Esophagus squamous epithelium (tissue), 5 donors: ENCODE measurements at places on chromosomes 5 and 9.

DNA sequence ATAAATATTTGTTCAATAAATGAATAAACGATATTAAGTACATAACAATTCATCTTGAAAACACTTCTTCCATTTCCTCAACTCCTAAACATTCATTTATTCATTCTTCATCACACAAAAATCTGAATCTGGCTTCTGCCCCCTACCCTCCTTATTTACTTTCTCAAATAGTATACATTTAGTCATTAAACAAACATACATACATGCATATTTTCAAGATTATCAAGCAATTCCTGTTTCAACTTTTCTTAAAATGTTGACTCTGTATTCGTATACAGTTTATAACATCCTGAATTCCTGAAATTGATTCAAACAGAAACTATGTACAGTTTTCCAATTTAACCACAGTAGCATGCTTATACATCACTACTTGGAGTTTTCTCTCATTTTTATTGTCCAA is 129.0 kb downstream of the MUSK start:
- no peak for DNase-seq

DNA sequence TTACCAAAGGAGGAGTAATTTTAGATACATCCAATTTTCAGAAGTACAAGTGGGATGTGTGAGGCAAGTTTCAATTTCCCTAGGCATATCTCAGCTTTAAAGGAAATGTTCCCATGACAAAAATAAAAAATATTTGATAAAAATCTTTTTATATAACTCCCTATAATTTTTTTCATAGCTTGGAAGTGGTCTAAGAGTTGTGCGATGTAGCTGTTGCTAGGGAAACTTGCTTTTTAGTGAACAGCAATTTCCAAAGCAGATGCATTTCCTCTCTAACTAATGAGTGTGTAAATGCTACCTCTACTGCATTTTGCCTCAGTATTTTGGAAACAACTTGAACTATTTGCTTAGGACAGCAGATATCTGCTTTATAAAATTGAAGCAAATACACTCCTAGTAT is 39.6 kb downstream of the MACIR start:
- DNase-seq, result no peak

DNA sequence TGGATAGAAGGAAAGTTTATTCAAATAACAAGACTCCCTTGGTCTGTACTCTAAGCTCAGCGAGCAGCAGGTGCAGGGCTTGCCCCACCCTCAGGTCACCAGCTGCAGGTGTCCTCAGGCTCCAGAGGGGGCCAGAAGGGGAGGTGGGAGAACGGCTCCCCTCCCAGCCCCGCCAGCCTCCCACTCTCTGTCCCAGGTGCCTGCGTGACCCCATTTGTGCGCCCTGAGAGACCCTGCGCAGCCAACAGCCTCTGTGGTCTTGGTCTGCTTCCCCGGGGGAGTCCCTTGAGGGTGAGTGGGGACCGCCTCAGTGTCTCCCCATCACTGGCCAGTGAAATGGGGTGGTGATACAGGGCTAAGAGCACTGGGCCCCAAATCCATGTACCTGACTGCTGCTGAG is 62.3 kb upstream of the STXBP1 start:
- DNase-seq, result no peak

DNA sequence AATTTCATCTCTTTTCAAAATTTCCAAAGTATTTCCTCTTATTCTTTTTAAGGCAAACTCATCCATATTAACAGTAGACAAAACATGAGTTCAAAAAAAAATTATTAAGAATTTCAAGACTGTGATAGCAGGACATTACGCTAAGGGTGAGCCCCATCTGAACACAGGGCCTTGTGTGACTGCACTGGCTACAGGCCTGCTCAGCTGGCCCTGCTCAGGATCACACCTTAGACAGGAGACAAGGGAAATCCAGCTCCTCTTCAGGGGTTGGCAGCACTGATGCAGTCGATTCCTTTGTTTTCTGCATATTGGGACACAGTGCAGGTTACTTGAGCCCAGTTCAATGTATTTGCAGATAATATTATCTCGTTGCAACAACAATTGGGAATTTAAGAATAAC is 444.7 kb downstream of the PLK2 start:
- DNase-seq, result no peak

DNA sequence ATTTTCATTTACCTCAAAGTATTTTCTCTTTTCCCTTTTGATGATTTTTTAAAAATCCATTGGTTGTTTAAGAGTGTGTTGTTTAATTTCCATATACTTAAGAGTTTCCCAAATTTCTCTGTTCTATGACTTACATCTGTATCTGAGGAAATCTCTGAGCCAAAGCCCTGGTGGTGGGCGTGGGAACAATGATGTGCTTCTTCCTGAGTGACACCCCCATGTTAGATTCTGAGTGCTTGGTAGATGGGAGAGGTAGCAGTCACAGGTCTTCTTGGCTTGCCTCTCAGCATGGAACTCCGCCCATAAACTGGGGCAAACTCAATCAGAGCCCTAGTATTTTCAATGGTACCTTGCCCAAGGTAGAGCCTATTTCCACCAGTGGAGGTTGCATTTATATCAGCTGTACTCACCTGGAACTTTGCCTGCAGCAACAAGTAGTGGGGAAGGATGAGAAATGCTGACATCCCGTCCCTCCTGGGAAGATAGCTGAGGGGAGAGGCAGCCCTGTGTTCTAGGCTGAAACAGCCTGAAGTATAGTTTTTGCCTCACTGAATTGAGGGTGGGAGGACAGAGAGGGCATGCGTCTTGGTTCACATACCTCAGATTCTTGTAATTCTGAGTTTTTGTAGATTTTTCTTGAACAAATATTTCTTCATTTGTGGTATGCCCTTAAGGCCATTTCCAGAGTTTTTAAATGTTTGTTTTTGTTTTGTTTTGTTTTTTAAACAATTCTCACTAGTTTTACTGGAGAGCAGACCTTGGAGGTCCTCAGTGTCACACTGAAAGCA is 26.4 kb downstream of the C9orf43 start:
- no peak for DNase-seq

DNA sequence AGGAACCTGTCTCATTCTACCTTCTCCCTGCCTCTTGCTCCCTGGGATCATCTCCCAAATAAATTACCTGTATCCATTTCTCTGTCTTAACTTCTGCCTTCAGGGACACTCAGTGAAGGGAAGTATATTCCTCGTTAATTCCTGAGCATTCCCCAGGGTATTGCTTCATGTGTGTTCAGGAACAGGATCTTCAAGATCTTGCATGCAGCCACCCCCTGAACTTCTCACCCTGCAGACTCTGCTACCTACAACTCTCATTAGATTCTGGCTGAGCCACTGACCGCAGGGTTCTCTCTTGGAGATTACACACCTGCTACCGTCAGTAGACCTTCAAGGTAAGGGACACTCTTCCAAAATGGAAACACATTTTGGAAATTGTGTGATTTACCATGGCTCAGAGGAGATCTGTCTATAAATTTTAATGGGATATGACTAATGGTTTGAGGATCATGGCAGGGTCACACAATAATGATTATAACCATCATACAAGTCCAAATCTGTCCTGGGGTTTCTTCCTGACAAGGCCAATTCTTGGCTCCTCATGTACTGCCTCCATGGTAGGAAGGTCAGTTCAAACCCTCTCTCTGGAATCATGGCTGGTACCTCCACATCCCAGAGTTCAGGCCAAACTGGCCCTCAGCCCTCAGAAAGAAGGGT is 38.9 kb upstream of the UGCG start:
- no peak for DNase-seq

DNA sequence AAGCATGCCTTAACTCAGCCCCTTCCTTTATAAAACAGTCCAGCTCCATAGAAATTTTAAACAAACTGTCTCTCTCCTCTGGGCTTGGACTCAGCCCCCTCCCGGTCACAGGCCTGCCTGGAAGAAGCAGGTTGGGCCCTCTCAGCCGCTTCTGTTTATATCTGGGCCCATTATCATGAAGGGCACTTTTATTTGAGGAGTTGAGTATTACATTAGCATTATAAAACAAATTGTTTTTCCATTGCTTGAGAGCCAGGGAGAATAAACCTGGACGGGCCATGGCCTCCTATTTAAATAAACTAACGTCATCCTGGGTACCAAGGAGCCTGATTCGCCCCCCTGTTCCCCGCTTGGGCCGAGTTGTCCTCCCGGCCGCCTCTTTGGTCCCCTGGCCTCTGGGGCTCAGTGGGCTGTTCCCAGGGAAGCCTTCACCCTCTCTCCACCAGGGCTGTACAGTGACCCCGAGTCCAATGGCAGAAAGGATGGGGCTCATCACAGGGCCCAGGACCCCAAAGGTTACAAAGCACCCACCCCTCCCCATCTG is 13.2 kb downstream of the IRX2 start:
- DNase-seq, result no peak

GRCh38 chr5:65034029-65034812 is 265.5 kb downstream of the CWC27 start:
- no peak for DNase-seq

GRCh38 chr5:122252319-122252718 is 59.7 kb upstream of the SNCAIP start:
- no peak for DNase-seq

GRCh38 chr5:96408210-96408777 is 24.8 kb downstream of the PCSK1 start:
- DNase-seq, result no peak

DNA sequence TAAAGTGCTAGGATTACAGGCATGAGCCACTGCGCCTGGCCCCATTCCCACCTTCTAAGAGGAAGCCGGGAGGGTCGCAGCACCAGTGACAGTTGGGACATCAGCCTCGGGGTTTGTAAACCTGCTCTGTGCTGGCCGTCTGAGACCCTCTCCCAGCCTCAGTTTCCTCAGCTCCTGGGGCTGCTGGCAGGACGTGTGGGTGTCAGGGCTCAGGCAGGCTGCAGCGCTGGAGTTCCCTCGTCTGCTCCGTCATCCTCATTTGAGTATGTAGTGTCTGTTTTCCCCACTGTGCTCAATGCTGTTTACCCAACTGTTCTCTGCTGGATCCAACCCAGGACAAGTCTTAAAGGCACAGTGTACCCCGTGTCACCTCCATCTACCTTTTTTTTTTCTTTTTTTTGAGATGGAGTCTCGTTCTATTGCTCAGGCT is 2.0 kb upstream of the NINJ1 start:
- no peak for DNase-seq

DNA sequence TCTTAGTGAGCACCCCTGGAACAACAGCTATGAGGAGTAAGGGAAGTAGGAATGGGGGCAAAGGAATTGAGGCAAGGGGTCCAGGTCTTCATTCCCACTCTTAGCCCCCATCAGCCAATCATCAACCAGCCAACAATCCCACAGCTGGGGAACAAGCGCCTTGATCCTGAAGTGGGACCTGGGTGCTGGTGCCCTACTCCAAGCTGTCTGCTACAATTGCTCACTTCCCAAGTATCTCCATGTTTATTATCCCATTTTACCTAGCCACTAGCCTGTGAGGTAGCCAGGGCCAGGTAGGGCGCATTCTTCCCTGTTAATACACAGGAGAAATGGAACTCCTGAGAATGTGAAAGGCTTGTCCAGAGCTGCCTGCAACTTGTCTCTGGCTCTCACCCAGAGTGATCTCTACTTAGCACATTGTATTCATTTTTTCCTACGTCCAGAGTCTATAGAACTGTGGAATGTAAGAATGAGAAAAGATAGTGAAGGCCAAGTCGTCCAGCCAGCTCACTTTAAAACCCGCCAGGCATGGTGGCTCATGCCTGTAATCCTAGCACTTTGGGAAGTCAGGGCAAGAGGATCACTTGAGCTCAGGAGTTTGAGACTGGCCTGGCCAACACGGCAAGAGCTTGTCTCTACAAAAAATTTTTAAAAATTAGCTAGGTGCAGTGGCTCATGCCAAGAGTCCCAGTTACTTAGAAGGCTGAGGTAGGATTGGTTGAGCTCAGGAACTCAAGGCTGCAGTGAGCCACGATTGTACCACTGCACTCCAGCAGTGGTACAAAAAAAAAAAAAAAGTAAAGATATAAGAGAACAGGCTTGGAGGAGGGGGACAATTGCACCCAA is 6.2 kb upstream of the DNAJC18 start:
- DNase-seq, result no peak

DNA sequence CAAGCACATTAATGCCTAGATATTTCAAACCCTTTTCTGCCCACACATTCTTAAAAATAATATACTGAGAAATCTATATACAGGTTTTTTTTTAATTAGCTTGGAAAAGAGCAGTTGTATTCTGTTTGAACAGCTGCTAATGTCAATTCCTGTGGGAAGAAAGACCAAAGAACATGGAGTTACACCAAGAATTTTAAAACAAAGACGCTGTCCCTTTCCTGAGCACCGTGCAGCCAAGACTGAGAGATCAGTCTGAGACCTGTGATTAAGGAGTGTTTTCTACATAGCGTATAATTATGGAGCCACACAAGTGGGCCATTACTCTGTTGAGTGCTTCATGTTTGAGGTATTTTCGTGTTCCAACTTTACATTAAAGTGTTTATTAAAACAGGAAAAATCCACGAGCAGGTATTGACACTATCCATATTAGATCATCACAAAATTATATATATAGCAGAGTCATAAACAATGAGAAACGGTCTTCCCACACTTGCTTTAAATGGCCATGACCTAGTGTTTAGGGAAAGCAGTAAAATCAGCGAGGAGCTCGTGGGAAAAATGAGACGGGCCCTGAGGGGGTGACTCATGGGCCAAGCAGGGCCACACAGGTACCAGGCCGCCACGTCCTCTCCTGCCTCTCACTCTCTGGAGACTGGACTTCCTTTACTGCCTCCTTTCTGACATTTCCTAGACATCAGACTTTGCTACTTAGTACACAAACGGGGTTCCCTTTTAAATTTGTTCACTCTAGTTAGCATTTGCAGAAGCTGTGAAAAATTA is 153.1 kb upstream of the OTULINL start:
- DNase-seq, result no peak

- DNase-seq, result no peak
Observed at GRCh38 chr5:82817897-82818676, 259.1 kb downstream of the TMEM167A start.

DNA sequence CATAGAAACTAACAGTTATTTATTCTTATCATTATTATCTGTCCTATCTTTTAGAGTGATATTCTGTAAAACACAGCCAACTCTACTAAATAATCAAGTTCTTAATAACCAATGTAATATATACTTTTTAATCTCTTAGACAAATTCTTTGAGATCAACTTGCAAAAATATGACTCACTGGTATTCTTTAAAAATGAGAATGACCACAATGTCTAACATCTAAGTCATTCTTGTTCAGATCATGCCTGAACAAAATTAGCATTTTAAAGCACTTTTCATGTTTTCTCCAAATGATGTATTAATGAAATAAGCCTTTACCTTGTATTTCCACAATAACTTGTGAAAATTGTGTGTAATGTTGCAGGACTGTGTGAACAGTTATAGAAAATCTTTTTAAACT is 356.9 kb upstream of the RGMB start:
- DNase-seq, result no peak

GRCh38 chr5:44835693-44836092 is 26.9 kb downstream of the MRPS30 start:
- DNase-seq, result no peak
